ENCODE measurements at places on chromosomes 4 and X. TPM values are rescaled to one million over a fixed set of nuclear protein-coding genes. Genes with fewer than 3 reads are reported as not detected.

GRCh38 chr4:70360460-70360859, at the start of gene SMR3A:
SMR3A (plus strand) TSS chr4:70360760; CDS start chr4:70362116, 1,356 bp downstream.
- no peak for DNase-seq

DNA sequence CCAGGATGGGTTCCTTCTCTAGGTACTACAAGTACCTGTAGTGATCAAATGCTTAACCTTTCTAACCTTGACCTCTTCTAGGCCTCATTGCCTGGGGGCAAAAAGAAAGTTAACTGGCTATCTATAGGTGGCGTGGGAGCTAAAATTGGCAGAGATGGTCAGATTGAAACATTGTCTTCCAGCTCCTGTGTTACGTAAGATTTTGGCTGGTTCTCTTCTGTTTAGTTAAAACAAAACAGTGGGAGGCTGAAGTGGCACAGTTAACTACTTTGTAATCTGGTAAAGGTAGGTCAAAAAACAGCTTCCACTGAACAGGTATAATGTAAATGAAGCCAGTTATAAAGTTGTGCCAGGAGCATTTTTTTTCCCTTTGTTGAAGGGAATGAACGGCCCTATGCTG, 115.2 kb downstream of the MBNL3 start:
- DNase-seq, result no peak

- DNase-seq, result no peak
Measured at GRCh38 chrX:106220177-106220576, 52.1 kb downstream of the PWWP3B start.

DNA sequence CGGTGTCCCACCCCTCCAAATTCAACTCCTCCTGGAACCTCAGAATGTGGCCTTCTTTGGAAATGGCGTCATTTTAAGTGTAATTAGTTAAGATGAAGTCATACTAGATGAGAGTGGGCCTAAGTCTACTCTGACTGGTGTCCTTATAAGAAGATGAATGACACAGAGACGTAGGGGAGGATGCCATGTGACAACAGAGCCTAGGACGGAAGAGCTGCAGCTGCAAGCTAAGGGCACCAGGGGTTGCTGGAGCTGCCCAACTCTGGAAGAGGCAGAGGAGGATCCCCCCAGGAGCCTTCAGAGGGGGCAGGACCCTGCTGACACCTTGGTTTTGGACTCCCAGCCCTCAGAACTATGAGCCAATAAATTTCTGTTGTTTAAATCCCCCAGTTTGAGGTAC, 115.1 kb downstream of the STK32B start:
- DNase-seq, result no peak

- DNase-seq, result peak; percentile 15
Measured at GRCh38 chr4:54229631-54230483, 764 bp downstream of the PDGFRA start.

The GPR119 gene
- total RNA-seq, result not detected

DNA sequence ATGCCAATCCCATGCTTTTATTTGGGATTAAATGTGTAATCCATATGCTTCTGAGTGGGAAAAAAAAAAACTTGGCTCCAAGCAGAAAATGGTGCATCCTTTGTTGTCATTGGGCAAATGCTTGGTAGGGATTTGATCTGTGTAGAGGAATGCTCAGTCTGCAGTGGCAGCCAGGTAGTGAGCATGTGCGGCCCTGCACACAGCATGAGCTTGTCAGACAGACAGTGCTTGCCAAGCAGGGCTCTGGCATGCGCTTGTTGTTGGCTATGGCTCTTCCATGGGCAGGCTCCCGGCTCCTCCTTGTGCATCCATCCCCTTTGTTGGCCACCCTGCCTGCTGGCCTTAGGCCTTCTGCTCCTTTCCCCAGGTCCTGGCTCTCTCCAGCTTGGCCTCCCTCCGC, 130.3 kb downstream of the GPR143 start:
- no peak for DNase-seq

DNA sequence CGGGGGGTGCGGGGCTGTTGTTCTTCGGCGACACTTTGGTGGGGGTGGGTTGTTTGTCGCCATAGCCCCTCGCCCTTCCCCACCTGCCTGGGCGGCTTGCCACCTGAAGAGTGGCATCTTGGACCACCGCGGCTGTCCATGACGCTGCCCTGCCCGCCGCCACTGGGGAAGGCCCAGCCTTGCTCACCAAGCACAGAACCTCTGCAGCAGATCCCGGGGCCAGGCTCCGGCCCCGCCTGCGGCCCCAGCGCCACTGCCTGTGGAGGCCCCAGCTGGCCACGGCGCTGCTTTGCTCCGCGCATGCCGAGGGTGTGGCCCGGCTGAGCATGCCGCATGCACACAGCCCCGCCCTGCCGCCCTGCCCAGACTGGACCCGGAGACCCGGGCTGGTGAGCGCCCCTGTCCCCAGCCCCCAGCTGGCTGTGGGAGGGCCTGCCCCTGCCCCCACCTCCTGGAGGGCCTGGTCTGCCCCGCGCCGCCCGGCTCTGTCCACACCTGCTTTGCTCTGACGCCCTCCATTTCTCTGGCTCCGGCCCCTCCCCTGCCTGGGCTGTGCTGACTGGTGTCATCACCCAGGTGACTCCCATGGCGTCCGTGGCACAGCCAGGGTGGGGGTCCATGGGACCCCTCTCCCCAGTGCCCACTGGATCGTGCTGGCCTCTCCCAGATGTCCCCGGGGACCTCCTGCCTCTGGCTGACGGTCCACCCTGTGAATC, 5.3 kb downstream of the NAT8L start:
- DNase-seq, result no peak

- no peak for DNase-seq
Measured at GRCh38 chr4:1600211-1600780, 83.8 kb downstream of the FAM53A start.

The TRAM1L1 gene
- 0.19 TPM for total RNA-seq

The COX7B2 gene
- not detected for total RNA-seq

- DNase-seq, result peak; percentile 34
Measured at GRCh38 chr4:56468097-56468422, 643 bp downstream of the SRP72 start.

DNA sequence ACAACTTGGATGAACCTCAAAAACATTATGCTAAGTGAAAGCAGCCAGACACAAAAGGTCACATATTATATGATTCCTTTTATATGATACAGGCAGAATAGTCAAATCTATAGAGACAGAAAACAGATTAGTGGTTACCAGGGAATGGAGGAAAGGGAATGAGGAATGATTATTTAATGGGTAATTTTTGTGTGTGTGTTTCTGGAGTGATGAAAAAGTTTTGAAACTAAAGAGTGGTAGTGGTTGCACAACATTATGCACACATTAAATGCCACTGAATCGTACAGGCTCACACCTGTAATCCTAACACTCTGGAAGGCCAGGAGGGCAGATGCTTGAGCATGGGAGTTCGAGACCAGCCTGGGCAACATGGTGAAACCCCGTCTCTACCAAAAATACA, 19.6 kb upstream of the SOD3 start:
- no peak for DNase-seq

DNA sequence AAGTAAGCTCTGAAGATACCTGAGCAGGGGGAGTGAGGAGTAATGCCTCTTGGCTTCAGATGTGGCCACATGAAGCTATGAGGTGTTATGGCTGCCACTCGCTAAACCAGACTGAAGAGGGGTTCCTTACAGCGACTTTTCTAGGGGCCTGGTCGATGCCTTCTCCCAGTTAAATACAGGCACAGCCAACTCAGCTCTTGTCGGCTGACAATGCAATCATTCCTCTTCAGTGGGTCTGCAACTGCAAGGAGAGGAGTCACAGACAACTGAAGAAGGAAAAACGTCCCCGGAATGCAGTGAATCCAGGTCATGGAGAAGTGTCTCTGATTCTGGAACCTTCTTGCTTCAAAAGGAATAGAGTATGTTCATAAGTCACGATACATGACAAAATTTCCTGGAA, 106.4 kb downstream of the RNF150 start:
- DNase-seq, result no peak

DNA sequence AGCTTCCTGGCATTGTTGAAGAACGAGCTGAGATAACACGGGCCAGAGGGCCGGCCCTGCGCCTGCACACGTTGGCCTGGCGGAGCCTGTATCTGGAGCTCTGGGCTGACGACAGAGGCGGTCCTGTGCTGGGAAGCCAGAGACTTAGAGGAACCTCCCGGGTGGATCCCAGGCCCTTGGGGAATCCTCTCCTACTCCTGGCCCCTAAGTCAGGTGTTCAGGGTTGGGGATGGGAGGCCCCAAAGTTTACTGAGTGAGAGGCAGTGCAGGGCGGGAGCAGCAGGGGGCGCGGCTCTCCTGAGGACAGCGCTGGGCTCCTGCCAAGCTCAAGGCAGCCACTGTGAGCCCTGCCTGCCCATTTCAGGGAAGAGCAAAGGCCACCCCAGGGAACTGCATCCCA, 2.5 kb upstream of the HTRA3 start:
- peak; percentile 40 for DNase-seq

DNA sequence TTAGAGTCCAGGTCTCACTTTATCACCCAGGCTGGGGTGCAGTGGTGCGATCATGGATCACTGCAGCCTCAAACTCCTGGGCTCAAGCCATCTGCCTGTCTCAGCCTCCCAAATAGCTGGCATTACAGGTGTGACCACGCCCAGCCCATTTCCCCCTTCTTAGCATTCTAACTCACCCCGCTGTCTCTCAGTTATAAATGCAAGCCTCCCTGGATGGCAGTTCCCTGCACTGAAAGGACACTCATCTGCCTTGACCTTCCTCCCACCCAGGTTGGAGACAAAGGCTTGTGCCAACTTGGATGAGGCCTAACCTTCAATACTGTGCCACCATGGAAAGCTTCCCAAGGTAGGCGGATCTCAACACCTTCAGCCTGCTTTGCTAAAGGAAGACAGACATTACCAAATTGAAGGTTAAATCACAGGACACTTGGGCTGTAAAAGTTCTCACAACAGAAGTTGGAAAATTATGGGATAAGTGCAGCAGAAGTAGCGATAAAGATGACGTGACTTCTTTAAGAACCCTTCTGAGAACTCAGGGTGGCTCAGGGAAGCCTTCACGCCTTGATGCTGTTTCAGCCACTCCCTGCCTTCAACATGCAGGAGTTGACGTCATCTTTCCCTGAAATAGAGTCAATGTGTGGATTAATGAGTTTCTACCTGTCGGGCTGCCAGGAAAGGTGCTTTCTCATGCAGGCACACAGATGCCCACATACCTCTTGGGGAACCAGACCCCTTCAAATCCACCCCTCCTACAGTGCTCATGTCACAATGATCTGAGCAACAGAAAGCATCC, 10.6 kb upstream of the GPM6B start:
- DNase-seq, result no peak

DNA sequence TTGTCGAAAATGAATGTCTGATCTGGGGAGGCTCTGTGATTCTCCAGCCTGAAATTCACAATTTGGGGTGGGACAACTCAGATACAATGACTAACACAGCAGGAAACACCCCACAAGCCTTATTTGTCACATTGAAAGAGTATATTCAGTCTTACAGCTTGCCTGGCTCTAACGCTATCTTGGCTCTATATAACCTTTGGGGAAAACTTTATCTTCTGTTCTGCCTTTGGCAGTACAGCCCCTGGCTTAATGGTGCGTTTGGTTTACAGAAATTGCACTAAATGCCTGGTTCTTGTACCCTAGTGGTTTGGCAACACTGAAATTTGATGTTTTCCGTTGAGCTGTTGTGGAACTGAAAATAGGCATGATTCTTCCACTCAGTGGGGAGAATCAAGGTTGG, 178.1 kb upstream of the VEGFC start:
- DNase-seq, result no peak

DNA sequence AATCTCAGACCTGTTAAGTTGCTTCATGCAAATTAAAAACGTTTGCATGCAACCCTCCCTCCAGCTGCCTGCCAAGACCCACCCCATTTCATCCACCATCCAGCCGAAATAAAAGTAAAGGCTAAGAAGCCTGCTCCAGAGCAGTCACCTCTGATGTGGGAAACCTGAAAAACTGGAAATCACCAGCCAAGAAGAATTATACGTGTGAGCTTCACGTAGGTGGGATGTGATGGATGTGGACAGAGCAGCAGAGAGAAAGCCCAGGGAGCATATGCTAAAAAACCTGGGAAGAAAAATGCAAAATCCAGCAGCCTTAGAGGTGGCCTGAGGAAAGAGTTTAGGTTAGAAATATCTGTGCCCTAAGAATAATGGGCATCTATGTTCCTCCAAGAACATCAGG, 160.6 kb upstream of the STS start:
- DNase-seq, result no peak

DNA sequence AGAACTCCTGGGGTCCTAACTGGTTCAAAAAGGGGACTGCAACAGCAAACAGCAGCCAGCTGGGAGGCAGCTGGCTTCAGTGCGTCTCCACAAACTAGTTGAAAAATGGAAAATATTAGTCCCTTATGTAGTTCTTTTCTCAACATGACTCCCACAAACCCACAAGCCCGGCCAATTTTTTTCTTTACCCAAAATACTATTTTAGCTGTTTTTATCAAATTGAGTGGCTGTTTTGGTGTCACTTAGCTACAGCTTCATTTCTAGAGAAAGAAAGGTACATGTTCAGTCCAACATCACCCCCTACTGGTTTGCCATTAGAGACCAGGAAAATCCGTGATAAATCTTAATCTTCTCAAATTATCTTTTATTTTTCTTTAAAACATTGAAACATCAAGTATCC, 97.2 kb downstream of the GUCY2F start:
- DNase-seq, result no peak

- DNase-seq, result no peak
Measured at GRCh38 chrX:23598575-23598974, 68.7 kb upstream of the PRDX4 start.

The SORBS2 gene
- not detected for total RNA-seq

DNA sequence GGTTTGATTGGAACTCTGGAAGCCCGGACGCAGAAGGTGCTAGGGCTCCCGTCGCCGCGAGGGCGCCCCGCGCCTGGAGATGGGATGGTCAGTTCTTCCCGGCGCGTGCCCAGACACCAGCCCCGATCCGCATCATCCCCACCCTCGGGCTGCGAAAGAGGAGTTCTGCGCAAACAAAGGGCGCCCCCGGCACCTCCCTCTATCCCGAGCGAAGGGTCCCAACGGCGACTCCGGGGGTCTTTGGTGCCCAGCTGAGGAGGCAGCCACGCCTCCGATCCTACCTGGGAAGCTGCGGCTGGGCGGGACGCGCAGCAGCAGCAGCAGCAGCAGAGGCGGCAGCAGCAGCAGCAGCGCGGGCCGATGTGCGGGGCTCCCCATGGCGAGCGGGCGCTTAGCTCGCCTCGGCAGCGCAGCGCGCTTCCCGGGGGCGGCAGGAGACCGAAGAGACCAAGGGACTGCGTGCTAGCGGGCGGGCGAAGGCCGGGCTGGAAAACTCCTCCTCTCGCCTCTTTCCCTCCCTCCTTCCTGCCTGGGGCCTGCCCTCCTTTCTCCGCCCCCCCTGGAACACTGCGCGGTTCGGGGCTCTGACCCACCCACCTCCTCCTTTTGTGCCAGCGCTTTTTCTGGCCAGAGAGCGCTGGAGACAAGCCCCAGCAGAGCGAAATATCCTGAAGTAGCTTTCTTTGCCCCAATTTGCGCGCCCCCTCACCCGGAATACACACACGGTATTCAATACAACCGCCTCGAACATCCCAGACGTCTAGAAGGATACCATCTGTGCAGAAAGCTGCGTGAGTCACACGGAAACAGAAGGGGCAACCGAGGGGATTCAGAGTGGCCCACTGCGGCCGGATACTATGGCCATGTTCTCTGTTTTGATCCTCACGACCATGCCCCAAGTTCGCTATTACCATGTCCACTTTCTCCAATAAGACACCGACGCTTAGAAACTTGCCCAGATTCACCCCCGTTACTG, at the start of gene SRPX:
TSS of gene SRPX (minus strand) at position 457 of the 976 bp plus-strand sequence. CDS start at position 378, 79 bp downstream.
- peak; percentile 1 for DNase-seq
